Renal cortex interstitium (tissue), 15 donors: ENCODE measurements at places on chromosomes 5 and 9. TPM values are rescaled to one million over a fixed set of nuclear protein-coding genes. Genes with fewer than 3 reads are reported as not detected.
A peak's percentile ranks its signal among the peaks of the same experiment; 100 is the strongest.

GRCh38 chr5:78221964-78222451 is 72.5 kb downstream of the AP3B1 start:
- no peak for DNase-seq

DNA sequence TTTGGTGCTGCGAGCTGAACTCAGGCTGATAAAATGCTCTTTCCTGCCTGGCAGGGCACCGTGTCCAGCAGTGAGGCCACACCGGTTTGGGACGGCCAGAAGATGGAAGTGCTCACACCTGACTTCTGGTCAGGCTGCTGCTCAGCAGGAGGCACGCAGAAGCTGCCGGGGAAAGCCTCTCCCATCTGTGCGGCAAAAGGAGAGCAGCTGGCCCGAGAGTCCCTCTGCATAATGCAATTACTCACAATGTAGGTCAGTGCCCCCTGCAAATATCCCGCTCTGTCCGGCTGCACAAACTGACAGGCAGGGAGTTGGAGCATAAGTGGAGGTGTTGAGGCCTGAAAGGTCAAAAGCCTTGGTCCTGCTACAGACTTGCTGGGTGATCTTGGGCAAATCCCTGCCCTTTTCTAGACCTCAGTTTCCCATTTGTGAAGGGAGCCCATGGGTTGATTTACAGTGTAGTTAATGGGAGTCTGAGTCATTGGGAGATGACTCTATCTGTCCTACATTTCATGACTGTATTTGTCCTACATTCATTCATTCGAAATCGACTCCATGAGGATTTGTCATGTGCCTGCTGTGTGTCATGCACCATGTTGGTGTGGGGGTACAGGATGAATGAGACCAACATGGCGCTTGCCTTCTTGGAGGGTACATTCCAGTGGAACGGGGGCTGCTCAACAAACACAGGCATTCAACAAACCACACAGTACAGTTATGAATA is 61.8 kb upstream of the TBC1D2 start:
- DNase-seq: no peak

DNA sequence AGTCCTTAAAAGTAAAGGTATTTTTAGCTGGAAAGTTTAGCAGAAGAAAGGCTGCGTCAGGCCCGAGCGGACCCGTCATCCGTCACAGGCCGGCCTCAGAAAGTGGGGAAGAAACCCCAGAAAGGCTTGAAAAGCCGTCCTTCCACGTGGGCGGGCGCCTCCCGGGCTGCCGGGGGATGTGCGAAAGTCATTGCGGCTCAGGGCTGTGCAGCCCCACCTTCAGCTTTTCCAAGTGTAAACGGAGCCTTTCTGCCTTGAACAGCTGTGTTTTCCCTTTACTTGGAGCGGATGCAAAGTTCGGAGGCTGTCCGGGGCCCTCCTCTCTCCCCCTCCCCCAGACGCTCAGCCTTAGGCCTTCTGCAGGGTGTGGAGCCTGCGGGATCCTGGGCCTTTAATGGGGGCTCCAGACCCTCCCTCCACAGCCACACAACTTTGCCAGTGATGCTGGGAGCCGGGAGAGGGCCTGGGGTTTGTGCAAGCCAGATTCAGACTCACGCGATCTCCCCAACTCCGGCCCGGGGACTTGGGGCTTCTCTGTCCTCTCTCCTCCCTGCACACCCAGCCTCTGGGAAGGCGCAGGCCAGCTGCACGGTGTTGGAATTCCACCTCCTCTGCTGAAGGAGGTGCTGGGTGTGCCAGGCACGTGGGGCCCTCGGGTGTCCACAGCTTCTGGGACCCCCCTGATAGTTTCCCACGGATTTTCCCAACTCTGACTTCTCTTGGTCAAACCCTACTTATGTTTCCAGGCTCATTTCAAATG is 95.5 kb upstream of the RAPGEF1 start:
- DNase-seq: peak; percentile 49

DNA sequence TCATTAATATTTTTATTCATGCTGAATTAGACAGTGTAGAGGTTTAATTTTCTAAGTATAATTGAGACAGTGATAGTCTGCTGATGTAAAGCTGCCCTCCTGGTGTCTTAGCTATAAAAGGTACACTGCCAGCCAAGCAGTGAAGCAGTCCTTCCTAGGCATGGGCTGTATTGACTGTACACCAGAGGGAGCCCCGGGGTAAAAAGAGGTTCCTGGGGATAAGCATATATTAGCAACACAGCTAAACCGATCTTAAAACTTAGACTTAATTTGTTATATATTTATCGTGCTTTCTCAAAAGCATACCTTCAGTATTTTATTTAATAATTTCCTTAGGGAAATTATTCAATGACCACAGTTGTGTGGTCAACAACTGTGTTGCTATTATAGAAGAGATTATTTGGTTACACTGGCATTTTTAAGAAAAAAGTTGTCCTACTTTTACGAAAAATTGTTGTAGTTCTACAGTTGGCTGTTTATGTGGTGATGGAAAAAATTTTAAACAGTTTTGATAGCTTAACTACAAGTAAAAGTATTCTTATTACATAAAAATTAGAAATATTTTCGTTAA is 68.8 kb downstream of the ELL2 start:
- no peak for DNase-seq

DNA sequence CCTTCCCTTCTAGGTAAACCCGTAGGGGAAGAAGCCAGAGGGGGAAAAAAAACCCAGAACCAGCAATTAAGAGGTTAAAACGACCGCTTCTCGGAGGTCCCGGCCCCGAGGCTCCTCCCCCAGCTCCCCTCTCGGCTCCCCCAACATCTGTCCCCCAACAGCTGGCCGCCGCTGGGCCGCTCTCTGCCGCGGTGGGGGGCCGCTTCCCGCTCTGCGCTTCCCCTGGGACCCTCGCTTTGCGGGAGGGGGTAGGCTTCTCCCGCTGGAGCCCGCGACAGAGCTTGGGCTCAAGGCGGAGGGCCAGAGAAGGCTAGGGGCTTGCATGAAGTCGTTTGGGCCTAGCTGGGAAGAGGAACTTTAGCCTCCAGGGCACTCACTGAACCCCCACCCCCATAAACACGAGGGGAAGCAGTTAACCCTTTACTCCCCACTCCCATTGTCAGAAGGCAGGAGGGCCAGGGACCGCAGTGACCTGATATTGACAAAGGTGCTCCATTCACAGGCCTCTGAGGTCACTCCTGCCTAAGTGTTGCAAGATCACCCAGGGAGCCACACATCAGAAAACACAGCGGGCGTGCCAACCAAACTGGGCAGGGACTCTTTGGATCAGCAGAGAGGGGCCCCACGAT is 7.5 kb downstream of the LHX6 start:
- DNase-seq: no peak

DNA sequence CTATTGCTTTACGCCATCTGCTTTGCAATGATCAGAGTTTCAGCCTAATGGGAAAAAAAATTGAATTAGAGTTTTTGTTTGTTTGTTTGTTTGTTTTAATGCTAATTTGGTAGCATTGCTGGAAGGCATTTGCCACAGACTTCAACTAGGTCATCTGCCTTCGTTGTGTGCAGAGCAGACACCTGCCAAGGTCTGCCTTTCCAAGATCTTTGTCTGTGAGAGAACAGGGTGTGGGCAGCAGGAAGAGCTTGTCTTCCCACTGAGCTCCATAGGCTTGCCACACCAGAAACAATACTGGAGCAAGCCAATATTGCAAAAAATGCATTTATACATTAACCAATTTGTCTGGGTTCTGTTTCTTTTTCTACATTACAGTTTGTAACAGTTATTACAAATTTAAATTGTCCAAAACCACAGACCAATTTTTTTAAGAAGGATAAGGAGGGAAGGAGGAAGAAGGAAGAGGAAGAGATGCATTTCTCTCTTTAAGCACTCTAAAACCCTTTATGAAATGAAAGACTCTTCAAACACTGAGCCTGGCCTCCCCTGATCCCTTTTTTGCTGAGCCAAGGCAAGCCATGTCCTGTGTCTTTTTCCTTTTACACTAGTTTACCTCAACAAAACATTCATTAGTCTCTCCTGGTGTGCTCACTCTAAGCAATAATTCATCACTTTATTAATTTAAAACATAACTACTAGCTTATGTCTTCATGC is 210.5 kb downstream of the SNX18 start:
- DNase-seq: no peak

- no peak for DNase-seq
Observed at GRCh38 chr5:1495525-1495897, 28.2 kb downstream of the LPCAT1 start.

DNA sequence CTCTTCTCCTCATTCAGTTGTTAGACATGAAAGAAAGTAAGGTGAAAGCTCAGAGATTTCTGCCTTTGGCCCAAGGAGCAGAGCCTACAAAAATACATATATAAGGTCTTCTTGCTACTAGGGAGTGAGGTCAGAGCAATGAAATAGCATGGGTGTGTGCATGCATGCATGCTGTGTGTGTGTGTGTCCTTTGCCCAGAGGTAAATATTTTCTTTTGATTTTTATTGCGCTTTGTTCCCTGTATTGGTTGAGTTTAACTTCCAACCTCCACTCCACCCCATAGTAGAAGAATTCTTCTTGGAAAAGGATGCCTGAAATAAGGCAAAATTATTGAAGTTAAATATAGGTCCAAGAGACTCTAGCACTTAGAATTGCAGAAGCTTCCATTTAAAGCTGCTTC is 248.0 kb upstream of the PTGER4 start:
- no peak for DNase-seq

- DNase-seq: no peak
Observed at GRCh38 chr5:150256410-150257064, 33.0 kb downstream of the CAMK2A start.

DNA sequence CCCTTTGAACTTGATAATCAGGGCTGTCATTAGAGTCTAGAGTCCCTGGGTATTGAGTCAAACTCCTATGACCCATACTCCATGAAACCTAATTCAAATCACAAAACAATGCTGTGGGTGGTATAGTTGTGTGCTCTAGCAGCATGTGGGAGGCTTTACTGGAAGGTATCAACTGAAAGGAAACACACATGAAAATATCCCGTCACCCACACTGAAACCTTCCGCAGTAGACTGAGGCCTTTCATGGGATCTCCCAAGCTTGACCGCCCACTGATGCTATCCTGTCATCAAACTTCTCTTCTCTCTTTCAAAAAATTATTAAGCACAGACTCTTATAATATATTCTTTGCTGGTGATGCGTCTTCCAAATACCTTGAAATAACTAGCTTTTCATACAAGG is 569.1 kb upstream of the MEF2C start:
- DNase-seq: no peak

- no peak for DNase-seq
Observed at GRCh38 chr5:761059-761771, 23.3 kb downstream of the ZDHHC11B start.

DNA sequence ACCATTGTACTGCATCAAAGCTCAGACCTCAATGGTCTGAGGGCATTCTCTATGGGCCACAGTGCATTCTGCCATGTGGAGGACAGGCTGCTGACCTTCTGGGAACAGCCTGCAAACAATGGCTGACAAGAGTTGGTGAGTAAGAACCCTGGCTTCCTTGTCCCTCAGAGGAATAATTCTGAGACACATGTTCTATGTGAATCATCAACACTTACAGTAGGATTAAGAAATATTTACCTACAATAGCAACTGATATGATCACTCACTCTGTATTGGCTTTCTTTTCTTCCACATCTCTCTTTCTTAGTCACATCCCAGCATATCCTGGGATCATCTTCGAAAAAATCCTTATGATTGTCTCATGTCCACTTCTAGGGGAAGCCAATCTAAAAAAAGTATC is 306.5 kb upstream of the ITGA1 start:
- no peak for DNase-seq

- no peak for DNase-seq
Observed at GRCh38 chr9:995781-996180, 19.3 kb downstream of the DMRT3 start.

- DNase-seq: no peak
Observed at GRCh38 chr5:148491793-148492184, 108.0 kb downstream of the FBXO38 start.

GRCh38 chr9:92639124-92639523 is 30.8 kb downstream of the IPPK start:
- DNase-seq: no peak

GRCh38 chr5:74875994-74876791 is 10.0 kb upstream of the FAM169A start:
- no peak for DNase-seq

DNA sequence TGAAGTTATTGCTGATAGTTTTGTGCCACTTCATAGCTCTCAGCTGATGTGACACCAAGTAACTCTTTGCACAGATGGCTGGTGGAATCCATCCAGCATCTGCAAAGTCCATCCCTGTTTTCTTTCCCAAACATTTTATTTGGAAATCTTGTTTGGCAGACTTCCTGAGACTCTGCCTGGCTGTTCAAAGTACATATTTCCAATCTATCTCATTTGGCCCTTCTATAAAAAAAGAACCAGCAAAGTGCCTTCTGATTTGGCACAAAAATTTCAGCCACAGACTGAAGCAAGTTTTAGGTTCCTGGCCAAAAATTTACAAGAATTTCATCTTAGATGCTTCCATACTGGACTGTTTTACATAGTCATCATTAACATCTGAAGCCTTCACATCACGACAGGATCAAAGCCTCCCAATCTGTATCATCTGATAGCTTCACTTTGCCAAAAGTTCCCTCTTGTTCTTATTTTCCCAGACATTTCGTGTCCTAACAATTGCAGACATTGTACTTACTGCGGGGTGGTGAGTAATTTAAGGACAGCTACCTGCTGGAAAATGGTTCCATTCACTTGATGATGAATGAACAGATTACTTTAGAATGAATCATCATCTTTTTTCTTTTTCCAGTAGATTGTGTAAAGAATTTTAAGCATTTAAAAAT is 377.3 kb downstream of the KIAA0825 start:
- DNase-seq: no peak

DNA sequence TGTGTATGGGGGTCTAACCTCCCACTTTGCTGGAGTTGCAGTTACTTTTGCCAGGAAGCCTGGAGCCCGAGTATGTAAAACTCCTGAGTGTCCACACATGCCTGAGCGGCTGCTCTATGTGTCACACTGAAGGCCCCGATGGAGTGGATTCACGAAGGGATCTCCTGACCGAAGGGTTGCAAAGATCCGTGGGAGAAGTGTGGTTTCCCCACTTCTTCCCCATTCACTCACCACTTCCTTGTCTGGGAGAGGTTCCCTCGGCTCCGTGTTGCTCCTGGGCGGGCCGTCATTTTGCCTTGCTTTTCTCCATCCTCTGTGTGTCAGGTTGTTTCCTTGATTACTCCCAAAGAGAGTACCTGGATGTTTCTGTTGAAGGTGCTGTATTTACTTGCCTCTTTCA is 16.2 kb upstream of the IL3 start:
- no peak for DNase-seq

GRCh38 chr9:121652021-121652837 is 795 bp downstream of the DAB2IP start:
- no peak for DNase-seq

- DNase-seq: no peak
Observed at GRCh38 chr9:21964925-21965385, 29.2 kb downstream of the CDKN2A start.

- no peak for DNase-seq
Observed at GRCh38 chr9:114723931-114724330, 41.9 kb upstream of the TEX48 start.

PCDHGA11 gene
- 5.2 TPM for polyA plus RNA-seq

IFNK gene
- polyA plus RNA-seq: not detected

CD14 gene
- 8.4 TPM for polyA plus RNA-seq

KIAA0825 gene
- polyA plus RNA-seq: 4.1 TPM

SLC31A2 gene
- 3.0 TPM for polyA plus RNA-seq

PCDHB14 gene
- 9.5 TPM for polyA plus RNA-seq

PDCD1LG2 gene
- not detected for polyA plus RNA-seq

GRAMD2B gene
- polyA plus RNA-seq: 20.8 TPM

CDKN2B-AS1 gene
- polyA plus RNA-seq: not detected
